ENCODE measurements at places on chromosomes 3 and 15. TPM values are rescaled to one million over a fixed set of nuclear protein-coding genes. Genes with fewer than 3 reads are reported as not detected.

- H3K27ac ChIP-seq: no peak overlapping the region
- no peaks in the 10 kb centered on the region for H3K4me1 ChIP-seq
- no peaks in the 10 kb centered on the region for H3K36me3 ChIP-seq
These were observed 5.2 kb downstream of the WNT5A start for GRCh38 chr3:55481744-55482495.

DNA sequence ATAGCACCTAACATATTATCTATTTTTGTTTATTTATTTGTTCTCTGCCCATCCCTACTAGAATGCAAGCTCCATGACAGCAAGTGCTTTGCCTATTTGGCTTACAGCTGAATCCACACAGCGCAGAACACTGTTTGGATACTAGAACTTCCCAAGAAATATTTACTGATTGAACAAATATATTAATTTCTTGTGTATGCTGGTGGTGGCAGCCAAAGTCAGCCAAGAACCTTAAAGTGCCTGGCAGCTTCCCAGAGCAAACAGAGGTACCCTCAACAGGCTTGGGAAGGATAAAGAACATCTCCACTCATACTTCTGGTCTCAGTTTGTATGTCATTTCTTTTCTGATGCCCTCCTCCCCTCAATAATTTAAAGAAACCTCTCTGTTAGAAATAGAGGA, 111.8 kb upstream of the SLC25A36 start:
- H3K4me1 ChIP-seq: no peaks in the 10 kb centered on the region
- H3K4me3 ChIP-seq: no peak overlapping the region
- H3K27ac ChIP-seq: no peak overlapping the region
- DNase-seq: no peak

The SGO1 gene
- total RNA-seq: 0.41 TPM

DNA sequence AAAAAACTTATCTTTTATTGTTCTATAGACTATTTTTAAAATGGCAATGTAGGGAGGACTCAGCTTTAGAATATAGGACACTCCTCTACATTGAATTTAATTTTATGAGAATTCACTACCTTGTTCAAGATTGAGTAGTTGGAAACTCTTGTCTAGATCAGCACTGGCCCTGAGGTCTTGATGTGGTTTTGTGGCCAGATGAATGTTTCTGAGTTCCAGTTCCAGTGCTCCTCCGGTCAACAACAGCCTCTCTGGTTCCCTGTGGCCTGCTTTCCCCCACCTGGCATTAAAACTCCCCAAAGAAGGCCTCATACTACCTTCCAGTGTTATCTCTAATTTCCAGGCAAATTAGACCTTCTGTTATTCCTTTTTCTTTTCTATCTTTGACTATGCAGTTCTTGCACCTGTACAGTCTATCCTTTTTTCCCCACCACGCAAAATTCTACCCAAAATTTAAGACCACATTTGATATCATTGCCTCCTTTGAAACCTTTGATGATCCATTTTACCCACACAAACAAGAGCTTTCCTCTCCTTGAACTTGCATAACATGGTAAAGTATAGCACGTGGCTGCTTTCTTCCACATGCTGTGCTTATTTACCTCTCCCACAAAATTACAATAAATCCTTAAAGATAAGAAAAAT, 9.6 kb upstream of the ANP32A start:
- no peak for DNase-seq
- H3K4me1 ChIP-seq: no peaks in the 10 kb centered on the region
- H3K4me3 ChIP-seq: no peak overlapping the region
- no peak overlapping the region for H3K27ac ChIP-seq
- no peaks in the 10 kb centered on the region for H3K36me3 ChIP-seq
- H3K27me3 ChIP-seq: no peaks in the 10 kb centered on the region

The AADAC gene
- not detected for total RNA-seq

- no peaks in the 10 kb centered on the region for H3K4me1 ChIP-seq
- H3K27me3 ChIP-seq: no peaks in the 10 kb centered on the region
- H3K27ac ChIP-seq: no peak overlapping the region
- DNase-seq: no peak
- H3K36me3 ChIP-seq: no peaks in the 10 kb centered on the region
- no peak overlapping the region for H3K4me3 ChIP-seq
These were observed 11.9 kb downstream of the RASA2 start for GRCh38 chr3:141498598-141499223.

Data from prostate gland (tissue), 2 donors.